Right renal pelvis (tissue), 4 donors: ENCODE measurements at places on chromosomes 3 and 15. TPM values are rescaled to one million over a fixed set of nuclear protein-coding genes. Genes with fewer than 3 reads are reported as not detected.

DNA sequence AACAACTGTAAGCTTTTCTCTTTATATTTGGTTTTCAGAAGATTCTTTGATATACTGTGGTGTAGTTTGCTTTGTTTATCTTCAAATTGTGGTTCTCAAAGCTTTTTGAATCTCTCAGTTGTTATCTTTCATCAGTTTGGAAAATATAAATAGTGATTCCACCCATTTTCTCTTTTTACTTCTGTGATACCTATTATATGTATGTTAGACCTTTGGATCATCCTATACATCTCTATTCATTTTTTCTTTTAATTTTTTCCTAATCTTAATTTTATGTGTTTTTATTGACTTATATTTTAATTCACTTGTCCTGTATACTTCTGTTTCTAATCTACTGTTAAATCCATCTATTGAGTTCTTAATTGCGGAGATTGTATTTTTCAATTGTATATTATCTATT, 160.7 kb upstream of the COL8A1 start:
- DNase-seq = no peak

DNA sequence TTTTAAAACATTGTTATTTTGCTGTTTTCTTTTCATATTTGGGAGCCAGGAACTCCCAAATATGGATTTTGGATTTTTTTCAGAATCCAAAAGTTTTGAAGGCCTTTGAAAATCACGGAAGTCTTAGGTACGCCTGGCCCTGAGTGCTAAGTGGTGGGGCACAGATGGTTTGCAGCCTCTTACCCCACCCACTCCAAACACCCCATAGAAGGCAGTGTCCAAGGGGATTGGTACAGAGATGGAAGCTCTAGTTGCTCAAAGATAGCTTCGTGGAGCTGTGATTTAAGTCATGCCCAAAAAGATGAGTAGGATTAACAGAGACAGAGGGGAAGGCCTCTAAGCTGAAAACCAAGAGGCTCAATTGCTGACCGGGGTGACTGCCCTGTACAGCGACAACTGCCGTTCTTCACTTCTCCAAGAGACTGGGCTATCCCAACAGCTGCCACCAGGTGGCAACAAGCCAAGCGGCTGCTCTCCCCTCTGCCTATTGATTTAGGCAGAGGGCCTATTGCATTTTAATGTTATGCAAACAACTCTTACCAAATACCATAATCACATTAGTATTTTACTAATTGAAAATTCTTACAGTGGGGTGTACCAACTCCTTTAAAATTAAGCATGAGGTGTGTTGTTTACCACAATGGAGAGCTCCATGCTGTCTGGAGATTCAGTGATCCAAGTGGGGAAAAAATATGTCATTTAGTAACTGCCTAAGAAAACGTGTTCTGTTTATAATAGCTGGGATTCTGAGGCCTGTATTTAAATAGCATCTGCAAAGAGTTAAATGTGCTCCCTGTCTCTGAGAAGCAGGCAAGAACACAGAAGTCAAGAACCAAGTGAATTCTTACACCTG, 64.0 kb upstream of the C15orf61 start:
- DNase-seq = peak; percentile 60

GRCh38 chr3:121894301-121894990, at the start of gene SLC15A2:
TSS of gene SLC15A2 (plus strand) at chr3:121894401. CDS start at chr3:121894477, 76 bp downstream.
- no peak for DNase-seq

DNA sequence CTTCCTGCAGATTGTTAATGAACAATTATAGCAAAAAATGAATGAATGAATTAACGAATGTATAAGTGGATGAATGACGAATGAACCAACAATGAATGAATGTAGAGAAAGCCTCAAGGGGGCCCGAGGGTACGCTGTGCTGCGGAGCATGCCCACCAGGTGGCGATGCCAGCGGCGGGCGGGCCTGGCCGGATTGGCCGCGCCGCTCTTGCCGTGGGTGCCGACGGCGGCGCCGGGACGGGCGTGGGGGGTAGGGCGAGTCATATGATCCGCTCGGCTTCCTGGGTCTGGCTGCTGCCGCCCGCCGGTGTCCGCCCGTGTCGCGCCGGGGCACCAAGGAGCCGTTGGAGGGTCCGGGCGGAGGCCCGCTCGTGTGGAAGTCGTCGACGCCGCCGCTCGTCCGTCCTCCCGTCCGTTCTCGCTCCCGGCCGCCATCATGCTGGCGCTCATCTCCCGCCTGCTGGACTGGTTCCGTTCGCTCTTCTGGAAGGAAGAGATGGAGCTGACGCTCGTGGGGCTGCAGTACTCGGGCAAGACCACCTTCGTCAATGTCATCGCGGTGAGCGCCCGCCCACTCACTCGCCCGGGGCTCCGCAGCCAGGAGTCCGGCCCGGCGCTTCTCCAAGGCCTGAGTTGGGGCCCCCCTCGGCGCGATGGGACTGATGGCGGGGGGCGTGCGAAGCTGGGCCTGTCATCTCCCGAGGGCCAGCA, at the start of gene ARL8B:
Gene ARL8B (plus strand): TSS at position 263 of the 711 bp plus-strand sequence. CDS start 174 bp downstream, at position 437.
- peak; percentile 67 for DNase-seq

Gene SSUH2
- 3.9 TPM for polyA plus RNA-seq

- DNase-seq = no peak
These were observed 1.7 kb downstream of the RASSF1 start for GRCh38 chr3:50338965-50339364.

Gene TIMP4
- polyA plus RNA-seq = 0.98 TPM

- no peak for DNase-seq
These were observed 38.7 kb downstream of the ANP32A start for GRCh38 chr15:68781766-68782588.

- DNase-seq = no peak
These were observed 32.0 kb downstream of the HCN4 start for GRCh38 chr15:73336756-73337155.

Gene MUC20
- polyA plus RNA-seq = 29.7 TPM

Gene CAV3
- polyA plus RNA-seq = 0.44 TPM

- DNase-seq = peak; percentile 18
These were observed 6.0 kb downstream of the MECOM start for GRCh38 chr3:169657351-169658124.

Gene RFTN1
- polyA plus RNA-seq = 33.2 TPM

Gene CFAP100
- 1.6 TPM for polyA plus RNA-seq

- no peak for DNase-seq
These were observed 1.1 kb downstream of the IGDCC3 start for GRCh38 chr15:65376767-65377104.

DNA sequence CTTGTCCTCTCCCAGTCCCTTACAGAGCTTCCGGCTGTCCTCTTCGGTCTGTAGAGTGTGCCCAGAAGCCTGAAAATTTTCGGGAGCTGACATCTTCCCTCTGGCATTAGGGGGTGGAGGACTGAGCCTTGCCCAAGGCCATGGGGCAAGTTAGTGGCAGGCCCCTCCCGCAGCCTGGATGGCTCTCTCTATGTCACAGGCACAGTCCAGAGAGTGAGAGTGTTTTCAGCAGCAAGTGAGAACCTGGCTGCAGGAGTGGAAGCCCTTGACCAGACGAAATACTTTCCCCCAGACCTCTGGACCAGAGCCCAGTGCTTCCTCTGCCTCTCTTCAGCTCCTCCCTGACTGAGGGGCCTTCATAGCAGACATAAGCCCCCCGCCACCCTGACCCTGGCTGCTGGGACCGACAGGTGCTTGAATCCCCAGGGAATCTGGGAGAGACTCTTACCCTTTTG, 50.5 kb upstream of the SEC22A start:
- no peak for DNase-seq

GRCh38 chr3:23430781-23431398, 227.8 kb downstream of the UBE2E2 start:
- no peak for DNase-seq

Gene ARHGEF26
- 17.3 TPM for polyA plus RNA-seq

Gene GOLGA8N
- polyA plus RNA-seq = 23.3 TPM

- no peak for DNase-seq
These were observed 47.0 kb upstream of the ACKR4 start for GRCh38 chr3:132549890-132550578.

- DNase-seq = no peak
These were observed 409.5 kb downstream of the ROBO1 start for GRCh38 chr3:79358327-79358726.

DNA sequence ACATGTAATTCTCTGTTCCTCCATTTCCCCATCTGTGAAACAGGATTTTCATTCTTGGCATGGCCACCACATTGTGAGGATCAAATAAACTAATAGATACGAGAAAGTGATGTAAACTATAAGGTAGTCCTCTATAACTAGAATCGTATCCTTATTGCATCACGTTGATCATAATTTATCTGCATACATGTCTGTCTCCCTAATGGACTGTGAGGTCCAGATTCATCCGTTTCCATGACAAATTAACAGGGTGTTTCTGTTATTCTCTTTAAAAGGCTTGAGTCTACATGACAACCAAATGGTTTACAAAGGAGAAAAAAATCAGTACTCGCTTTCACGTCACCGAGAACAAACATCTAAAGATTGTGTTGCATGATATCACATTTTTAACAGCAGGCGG, 53.0 kb downstream of the SST start:
- DNase-seq = no peak

DNA sequence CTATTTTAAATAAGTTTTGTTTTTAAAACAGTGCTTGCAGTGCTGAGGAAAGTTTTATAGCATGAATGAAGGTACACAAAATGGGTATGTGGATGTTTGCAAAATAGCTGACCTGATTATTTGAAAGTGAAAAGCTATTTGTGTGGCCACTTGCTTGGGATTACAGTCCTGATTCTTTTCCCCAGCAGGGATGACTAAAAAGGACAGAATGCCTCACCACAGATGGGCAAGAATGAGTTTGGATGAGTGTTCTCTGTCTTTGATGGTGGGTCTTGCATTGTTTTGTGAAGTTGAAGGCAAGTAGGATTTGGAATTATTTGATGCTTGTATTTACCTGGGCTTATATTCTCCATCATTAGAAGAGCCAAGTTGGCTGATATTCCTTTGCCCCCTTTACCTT, 48.8 kb upstream of the MEIS2 start:
- DNase-seq = no peak

DNA sequence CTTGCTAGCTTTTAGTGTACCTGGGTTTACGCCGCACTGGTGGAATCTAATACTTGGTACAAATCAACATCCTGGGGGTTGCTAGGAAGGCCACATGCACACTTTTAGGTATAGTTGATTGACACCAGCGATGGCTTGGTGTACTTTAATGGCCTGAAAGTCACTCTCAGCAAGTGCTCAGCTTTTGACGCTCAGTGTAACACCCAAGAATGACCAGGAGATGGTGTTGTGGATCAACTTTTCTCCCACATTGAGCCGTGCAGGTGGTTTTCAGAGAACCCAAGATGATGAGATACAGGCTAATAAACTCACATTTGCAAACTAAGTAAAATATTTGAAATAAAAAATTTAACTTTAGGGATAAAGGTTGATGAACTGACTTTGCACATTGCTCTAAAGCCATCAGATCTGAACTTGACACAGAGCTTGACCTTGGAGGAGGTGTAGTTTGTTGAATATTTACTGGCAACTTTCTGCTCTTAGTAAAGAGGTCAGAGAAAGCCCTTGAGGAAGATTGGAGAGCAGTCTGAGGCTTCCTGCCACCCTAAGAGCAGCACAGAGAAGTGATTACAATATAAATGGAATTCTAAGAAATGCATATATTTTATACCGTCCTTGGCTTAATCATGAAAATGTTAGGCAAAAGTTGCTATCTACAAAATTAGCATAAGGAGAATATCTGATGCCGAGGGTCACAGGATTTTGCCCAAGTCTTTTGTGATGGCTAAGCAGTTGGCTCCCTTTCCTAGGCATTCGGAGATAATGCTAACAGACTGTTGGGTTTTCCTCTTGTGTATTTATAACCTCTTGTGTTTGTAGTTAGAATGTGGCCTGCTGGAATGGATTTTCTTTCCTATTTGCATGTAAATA, 143.4 kb upstream of the RASGRP1 start:
- peak; percentile 62 for DNase-seq

- no peak for DNase-seq
These were observed 157.8 kb downstream of the IL1RAP start for GRCh38 chr3:190671658-190672057.

- DNase-seq = no peak
These were observed 1.0 kb downstream of the LIMD1 start for GRCh38 chr3:45595364-45596195.

- no peak for DNase-seq
These were observed 2.2 kb downstream of the HOMER2 start for GRCh38 chr15:82950295-82950694.

- DNase-seq = peak; percentile 53
These were observed 51.2 kb upstream of the MINAR1 start for GRCh38 chr15:79380755-79381497.

Gene PROK2
- polyA plus RNA-seq = not detected

Gene ERICH6
- 0.98 TPM for polyA plus RNA-seq

Gene CPNE9
- 0.08 TPM for polyA plus RNA-seq

DNA sequence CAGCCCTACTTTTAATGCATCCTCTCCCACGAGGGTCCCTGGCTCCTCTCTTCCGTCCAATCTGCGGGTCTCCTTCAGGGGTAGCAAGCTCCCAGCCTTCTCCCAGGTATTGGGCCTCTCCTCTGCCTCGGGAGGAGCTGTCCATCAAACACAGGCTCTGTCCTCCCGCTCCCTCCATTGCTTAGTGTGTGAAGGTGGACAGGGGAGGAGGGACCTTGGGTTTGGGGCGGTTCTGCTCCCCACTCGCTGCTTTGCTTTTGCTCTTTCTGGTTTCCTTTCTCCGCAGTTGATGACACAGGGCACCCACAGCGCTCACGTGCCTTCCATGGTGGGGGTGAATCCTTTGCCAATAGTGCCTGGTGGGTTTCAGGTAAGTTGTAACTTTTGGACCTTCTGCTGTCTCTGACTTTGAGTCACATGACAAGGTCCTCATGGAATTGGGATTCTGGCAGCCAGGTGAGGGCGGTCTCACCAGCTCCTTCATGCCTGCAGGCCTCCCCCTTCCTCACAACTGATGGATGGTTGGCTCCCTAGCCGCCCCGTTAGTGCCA, 18.9 kb downstream of the MUC20 start:
- no peak for DNase-seq

GRCh38 chr3:143989461-143989860, 17.8 kb downstream of the DIPK2A start:
- no peak for DNase-seq

GRCh38 chr3:23567917-23568316, 237.8 kb upstream of the UBE2E1 start:
- no peak for DNase-seq

GRCh38 chr3:33201195-33201594, 17.4 kb downstream of the SUSD5 start:
- no peak for DNase-seq

DNA sequence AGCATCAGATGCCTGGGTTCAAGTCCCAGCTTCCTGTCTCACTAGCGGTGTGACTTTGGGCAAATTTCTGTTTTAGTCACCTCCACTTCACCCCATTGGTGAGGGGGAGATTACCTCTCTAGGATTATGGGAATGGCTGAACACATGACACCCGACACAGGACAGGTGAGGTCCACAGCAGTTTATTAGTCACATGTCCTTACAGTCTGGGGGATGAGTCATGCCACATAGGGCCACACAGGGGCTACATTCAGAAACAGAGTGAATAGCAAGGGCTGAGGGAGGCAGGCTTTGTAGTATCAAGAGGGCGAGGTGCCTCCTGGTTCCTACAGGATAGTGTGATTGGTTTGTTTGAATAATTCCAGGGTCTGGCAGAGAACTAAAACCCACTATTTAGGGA, 15.2 kb upstream of the ITGA11 start:
- DNase-seq = no peak

DNA sequence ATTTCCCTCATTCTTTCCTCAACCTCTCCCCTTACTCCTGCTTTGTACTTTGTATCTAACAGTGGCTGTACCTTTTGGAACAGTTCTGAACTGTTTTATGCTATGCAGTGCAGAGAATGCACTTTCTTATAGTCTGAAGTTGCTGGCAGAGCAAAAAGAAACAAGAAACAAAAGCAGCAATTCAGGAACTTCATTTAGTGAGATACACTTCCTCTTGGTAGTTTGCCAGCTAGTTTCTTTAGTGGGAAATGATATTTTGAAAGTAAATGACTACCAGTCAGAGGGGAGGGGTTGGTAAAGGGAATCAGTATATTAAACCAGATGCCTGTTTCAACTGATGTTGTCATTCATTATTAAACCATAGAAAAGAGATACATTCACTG, 55.0 kb upstream of the CHD2 start:
- no peak for DNase-seq
